ENCODE measurements at places on chromosomes 3 and 15. TPM values are rescaled to one million over a fixed set of nuclear protein-coding genes. Genes with fewer than 3 reads are reported as not detected.

GOLGA8R gene
- 1.3 TPM for total RNA-seq

PPP1R14D gene
- not detected for total RNA-seq

C3orf70 gene
- total RNA-seq, result 1.8 TPM

NMB gene
- 2.4 TPM for total RNA-seq

RARB gene
- 18.5 TPM for total RNA-seq

DENND6A gene
- total RNA-seq, result 17.2 TPM
